ENCODE measurements at places on chromosomes 11 and 22. TPM values are rescaled to one million over a fixed set of nuclear protein-coding genes. Genes with fewer than 3 reads are reported as not detected.
A peak's percentile ranks its signal among the peaks of the same experiment; 100 is the strongest.

DNA sequence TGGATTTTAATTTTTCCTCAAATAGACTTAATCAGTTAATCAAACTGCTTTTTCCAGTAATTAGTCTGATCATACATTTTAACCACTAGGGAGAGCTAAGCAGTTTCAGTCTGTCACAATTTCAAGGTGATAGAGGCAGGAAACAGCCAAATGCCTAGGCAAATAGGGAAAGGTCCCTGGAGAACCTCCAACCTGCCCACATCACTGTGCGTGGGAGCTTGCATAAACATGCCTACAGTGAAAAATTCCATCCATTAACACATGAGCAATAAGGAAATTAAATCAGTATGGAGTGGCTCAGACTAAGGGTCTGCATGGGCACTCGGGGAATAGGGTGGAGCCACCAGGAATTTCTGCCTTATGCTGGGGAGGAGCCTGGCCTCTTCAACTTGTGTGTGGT is 74.6 kb downstream of the AASDHPPT start:
- DNase-seq: peak; percentile 0

GRCh38 chr11:104764710-104765045 is 133.6 kb downstream of the CASP12 start:
- no peak for DNase-seq

DNA sequence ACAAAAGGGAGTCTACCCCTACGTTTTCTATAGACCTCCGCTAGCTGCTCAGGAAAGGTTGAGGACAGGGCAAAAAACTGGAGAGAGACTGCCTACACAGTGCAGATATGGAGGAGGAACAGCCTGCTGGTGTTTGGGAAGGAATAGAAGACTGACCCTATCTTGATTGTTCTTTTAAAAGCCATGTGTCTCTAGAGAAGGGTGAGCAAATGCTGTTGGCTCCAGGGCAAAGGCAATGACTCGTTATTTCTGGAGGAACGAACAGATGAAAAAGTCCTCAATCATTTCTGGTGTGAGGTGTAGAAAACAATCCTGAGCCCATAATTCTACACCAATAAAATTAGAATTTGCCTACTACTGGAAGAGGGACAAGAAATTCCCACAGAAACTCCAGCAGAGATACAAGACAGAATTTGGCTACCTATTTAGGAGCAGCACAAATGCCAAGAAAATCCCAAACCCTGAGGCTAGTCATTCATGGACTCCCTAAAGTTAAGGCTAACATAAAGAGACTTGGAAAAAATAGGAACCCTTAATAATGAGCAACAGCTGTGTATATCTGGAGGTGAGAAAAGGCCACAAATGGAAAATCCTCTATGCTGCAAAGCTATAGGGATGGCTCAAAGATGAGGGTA is 1206.3 kb upstream of the CNTN5 start:
- no peak for DNase-seq

- no peak for DNase-seq
These were observed 32.8 kb upstream of the YPEL1 start for GRCh38 chr22:21768435-21768834.

- no peak for DNase-seq
These were observed 45.7 kb downstream of the GNB1L start for GRCh38 chr22:19808873-19809478.

DNA sequence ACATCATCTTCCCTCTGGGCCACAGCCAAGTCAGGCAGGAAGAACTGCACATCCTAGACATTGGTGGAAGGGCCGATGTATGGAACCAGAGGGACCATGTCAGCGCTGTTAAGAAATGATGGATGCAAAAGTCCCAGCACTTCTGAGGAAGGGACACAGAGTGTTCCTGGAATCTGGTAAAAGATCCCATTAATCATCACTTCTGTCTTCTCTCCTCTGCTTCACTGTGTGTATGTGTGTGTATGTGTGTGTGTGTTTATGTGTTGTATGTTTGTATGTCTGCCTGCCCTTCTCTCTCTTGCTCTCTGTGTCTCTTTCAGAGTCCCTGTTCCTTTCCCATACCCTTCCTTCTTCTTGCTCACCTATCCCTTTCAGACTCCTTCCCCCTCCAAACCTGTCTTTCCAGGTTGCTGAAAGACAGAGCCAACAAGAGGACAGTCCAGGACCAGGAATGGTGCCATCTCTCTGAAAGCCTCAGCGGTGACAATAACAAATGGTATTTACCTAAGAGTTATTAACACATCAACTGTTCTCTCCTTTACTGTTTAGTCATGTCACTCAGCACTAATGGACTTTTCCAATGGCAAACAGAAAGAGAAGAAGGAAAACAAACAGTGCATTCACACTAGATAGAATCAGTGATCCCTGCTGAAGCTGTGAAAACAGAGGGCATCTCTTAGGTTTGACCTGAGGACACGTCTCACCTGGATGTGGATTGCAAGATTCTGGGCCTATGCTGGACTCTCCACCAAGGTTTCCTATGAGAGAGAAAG is 47.1 kb downstream of the EHF start:
- DNase-seq: no peak

- no peak for DNase-seq
These were observed 2.7 kb upstream of the OR2D2 start for GRCh38 chr11:6895010-6895409.

GRCh38 chr11:24734742-24735237 is 237.9 kb downstream of the LUZP2 start:
- DNase-seq: no peak

DNA sequence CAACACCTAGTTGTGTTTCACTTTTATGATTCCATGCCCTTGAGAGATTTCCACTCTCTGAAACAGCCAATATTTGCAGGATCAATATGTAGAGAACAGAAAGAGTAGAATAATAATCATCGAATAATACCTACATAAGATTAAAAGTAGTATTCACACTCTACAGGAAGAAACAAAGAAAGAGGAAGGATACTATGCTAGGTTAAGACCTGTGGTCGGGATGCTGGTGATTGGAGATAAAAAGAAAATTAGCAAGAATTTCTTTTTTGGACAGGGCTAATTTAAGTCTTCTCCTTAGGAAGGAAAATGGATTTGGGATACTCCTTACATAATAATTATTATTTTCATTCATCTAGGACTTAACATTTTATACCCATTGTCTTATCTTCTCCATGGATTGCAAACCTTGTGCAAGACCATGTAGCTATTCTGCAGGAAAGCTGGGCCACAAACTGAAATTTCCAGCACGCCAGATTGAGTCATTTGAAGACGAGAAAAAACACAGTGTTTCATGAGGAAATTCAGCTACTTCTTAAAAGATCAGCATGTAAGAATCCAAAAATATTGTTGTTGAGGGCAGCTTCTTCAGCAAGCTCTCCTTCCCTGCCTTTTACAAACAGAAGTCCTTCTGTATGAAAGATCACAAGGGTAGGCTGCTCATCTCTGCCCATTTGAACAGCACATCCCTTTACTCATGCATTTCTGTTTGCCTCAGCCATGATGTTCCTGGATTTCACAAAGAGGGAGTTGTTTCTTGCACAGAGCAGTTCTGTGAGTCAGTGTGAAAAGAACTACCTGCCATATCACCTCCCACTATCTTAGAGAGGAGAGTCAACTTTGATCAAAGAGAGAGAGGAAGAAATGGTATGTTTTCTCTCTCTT is 90.7 kb downstream of the FAM76B start:
- DNase-seq: no peak

DNA sequence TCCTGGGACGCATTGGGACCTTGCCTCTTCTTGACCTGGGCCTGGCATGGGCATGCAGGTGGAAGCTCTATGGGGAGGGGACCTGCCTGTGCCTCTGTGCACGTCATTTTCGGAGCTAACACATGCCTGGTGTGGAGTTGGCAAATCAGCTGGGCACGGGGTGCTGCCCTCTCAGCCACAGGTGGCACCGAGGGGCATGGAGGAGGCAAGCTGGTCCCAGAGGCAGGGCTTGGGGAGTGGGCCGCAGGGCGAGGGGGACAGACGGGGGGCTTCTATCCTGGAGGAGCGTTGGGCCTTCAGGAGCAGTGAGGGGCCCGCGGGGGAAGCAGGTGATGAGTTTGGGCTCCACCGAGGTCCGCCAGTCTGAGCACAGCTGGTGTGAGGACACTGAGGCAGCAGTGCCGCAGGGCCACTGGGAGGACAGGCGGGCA is 362.0 kb downstream of the TBC1D22A start:
- no peak for DNase-seq

DNA sequence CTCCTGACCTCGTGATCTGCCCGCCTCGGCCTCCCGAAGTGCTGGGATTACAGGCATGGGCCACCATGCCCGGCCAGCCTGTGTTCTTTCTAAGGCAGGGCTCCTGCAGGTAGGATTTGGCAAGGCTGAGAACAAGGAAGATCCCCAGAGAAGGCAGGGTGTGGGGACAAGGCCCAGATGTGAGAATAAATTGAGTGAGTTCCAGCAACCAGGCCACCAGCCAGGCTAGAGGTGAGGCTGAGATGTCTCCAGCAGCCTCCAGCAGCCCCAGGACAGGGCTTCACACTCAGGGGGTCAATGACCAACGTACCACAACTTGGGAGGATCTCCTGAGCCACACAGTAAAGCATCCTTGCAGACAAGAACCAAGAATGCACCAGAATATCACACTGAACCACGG is 75.1 kb downstream of the BUD13 start:
- no peak for DNase-seq

- peak; percentile 20 for DNase-seq
These were observed 3.3 kb downstream of the FAM227A start for GRCh38 chr22:38652859-38653258.

DNA sequence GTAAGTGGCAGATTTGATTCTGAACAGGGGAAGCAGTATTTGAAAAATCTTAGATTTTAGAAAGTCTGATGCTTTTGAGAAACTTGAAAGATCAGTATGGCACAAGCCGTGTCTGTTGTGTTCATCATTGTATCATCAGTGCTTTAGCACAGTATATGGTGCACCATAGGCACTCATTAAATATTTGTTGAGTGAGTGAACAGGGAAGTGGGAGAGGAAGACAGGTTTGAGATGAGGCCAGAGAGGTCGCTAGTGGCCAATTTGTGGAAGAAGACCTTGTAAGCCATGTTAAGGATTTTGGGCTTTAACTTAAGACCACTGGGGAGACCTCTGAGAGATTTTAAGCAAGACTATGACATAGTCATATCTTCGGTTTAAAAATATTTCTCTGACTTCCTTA is 12.9 kb downstream of the CHEK1 start:
- DNase-seq: no peak

The CEND1 gene
- not detected for total RNA-seq

The SYVN1 gene
- total RNA-seq: 76.7 TPM

The GSTT2 gene
- total RNA-seq: 0.85 TPM

The SLC22A6 gene
- not detected for total RNA-seq

The GAL3ST1 gene
- 8.2 TPM for total RNA-seq

The MRGPRF gene
- 0.15 TPM for total RNA-seq

The RIN1 gene
- 17.6 TPM for total RNA-seq
